Frontal cortex (tissue), 4 donors: ENCODE measurements at places on chromosomes 6 and 20.

GRCh38 chr6:16412171-16412570 is 173.8 kb downstream of the GMPR start:
- no peak for DNase-seq

- DNase-seq: peak; percentile 29
Observed at GRCh38 chr6:27791182-27791943, 120.8 kb downstream of the OR2B2 start.

DNA sequence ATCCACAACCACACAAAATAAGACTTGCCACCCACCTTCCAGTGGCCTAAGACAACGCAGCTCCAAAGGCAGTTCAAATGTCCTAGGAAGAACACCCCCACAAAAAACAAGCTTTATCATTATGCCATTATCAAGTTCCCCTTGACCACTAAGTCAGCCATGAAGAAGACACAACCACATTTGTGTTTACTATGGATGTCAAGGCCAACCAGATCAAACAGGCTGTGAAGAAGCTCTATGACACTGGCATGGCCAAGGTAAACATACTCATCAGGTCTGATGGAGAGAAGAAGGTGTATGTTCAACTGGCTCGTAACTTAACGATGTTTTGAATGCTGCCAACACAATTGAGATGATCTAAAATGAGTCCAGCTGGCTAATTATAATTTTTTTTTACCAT is 26.1 kb downstream of the SEC63 start:
- no peak for DNase-seq

DNA sequence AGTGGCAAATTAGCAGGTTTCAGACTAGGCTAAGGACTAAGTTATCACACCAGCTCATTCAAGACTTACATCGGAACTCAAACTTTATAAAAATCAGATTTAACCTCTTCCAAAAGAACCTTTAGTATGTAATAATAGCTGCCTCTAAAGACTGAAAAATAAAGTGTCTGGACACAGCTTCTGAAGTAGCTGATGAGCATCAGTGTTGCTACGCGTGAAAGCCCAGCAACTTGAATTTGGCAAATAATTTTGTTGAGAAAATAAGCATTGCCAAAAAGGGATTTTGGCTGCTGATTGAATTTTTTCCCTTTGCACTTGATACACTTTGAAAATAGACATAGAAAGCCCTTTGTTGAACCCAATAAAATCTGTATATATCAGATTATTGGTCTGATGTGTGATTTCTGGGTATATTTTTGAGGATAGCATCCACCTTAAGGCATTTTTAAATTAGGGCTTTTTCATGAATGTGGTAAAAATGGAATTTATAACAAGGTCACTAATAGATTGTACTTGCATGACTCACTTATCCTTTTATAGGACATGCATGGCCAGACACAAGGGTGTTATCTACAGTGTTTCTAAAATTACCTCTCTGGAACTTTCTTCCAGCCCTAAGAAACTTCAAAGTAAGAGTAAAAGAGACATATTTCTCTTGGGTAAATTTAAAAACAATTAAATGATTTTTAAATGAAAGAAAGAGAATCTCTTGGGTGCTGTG is 350.4 kb downstream of the TENT5A start:
- no peak for DNase-seq

- no peak for DNase-seq
Observed at GRCh38 chr20:47251154-47252020, 105.1 kb downstream of the ZMYND8 start.

GRCh38 chr20:61940976-61941720 is 124.5 kb downstream of the TAF4 start:
- no peak for DNase-seq
